ENCODE measurements at places on chromosomes 2 and 18.

- no peak for DNase-seq
Measured at GRCh38 chr18:37409878-37410277, 155.7 kb downstream of the CELF4 start.

DNA sequence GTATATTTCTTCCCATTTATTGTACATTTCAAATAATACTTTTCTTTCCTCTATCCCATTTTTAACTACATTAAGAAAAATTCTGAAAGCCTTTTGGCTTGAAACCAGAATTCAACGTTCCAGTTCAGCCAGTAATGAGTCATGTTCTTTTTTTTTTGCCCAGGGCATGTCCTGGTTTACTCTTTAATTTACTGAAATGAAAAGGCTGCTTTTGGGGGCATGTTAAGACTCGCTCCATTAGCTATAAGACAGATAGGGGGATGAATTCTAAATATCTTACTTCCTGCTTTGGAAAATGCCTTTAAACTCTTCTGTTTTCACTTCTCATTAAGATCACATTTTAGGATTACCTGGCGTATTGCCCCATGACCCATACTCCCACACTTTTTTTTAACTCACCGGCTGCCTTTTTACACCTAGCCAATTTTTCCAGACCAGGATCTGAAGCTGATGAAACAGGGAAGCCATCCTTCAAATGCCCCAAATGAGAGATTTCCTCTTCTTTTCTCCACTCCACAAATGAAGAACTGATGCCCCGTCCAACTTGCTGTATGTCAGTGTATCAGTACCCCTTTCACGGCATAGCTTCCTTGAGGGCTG lies 585 bp downstream of the ABCA12 start:
- no peak for DNase-seq

- DNase-seq, result no peak
Measured at GRCh38 chr2:69292256-69292655, 94.8 kb downstream of the GFPT1 start.

DNA sequence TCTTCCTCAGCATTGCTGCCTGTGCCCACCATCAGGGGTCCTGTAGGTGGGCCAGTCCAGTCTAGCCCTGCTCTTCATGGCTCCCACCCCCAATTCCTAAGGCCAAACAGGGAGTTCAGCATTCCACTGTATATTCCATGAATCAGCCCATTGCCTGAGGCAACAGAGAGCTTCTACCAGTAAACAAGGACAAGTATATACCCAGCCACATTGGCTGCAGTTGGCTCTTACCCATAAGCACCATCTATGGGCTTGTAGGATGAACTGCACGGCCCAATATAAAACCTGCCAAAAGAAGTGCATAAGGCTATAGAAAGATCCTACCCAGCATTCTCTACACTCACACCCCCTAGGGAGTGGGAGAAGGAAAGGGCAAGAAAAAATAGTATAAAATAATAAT lies 95.1 kb upstream of the SALL3 start:
- DNase-seq, result no peak

DNA sequence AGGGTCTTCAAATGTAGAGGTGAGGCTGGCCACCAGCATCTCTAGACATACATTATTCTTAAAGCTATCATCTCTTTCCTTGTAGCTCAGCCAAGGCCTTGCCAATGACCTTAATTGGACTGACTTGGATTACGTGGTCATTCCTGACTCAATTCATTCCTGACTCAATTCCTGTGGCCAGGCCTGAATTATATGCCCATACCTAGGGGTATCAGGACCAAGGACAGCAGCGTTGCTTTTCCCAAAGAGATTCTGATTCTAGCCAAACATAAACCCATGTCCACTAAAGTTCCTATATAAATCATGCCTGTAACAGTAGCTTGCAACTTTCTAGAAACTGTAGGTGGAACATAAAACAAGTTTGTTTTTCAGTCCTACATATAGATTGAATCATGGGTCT lies 231.7 kb downstream of the ARL6IP6 start:
- DNase-seq, result no peak

- DNase-seq, result no peak
Measured at GRCh38 chr18:74524097-74524496, 10.2 kb upstream of the CNDP1 start.

DNA sequence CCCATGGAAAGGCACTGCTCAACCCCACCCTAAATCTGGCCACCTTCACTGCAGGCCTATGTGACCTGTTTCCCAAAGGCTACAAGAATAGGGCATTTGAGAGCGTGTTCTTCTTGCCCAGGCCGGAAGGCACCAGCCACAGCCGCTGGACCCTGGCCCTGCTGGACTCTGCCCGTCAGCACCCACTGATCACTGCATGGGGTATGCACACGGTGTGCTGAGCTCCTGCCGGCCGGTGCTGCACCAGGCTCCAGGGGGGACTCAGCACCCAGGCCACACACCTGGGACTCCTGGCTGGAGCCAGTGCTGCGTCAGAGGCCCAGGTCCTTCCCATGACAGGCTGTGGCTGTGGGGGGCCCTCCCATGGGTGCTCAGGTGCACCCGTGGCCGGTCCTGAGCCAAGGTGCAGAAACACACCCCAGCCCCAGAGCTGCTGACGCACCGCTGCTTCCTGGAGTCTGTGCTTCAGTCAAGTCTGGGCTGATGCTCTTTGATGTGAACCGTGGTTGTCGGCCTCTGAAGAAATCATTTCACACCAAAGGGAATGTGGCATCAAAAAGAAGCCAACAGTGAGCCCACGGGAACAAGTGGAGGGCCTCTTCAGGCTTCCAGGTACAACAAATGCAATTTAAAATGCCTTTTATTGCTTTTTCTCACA lies 6.5 kb downstream of the KCNG2 start:
- no peak for DNase-seq

- no peak for DNase-seq
Measured at GRCh38 chr2:31191931-31192330, 25.4 kb downstream of the CAPN14 start.

- no peak for DNase-seq
Measured at GRCh38 chr2:46230677-46231425, 66.4 kb upstream of the EPAS1 start.

DNA sequence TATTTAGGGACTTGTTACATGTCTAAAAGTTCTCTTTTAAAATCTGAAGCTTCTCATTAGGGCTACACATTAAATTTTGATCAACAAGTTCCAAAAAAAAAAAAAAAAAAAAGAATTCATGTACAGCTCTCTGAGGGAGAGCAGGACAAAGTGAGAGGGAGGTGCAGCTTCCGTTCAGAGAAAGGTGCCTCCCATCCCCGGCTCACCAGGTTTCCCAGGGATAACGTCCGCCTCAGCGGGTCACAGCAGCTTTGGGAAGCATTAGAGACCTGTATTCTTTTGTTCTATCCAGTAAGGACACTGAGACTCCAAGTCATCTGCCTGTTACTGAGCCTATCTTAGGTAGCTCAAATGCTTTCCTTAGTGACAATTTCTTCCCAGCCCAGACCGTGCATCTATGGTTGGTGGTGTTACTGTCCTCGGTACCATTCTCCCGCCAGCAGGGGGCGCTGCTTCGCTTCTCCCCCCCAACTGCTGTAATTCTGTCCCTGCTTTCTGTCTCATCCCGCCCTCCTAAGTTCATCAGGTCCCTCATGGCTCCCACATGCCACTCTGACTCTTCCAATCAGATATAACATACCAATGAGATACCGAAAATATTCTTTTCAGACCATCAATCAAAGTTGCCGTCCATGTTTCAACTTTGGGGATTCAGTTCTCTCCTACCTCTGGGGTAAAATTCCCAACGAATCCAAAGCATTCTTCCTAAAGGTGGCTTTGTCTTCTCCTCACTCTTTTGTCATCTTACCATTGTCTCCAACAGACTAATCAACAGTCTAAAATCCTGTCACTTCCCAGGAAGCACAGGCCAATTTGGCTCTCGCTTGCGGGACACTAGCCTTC lies 466.5 kb downstream of the METTL4 start:
- peak; percentile 26 for DNase-seq

DNA sequence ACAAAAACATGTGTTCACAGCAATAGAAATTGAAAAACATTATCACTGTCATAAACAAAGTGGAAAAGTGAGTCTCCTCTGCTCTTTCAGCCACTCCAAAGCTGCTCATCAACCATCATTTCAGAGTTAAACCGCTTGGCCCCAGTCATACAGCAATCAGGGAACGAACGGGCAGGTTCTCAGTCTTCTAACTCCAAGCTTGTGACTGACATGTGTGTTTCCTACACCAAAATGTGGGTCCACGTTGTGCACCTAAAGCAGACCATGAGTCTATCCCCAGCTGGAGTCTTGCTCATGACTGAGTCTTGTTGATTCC lies 582.6 kb upstream of the ID2 start:
- DNase-seq, result no peak

- DNase-seq, result no peak
Measured at GRCh38 chr18:36695806-36696205, 133.0 kb downstream of the TPGS2 start.

DNA sequence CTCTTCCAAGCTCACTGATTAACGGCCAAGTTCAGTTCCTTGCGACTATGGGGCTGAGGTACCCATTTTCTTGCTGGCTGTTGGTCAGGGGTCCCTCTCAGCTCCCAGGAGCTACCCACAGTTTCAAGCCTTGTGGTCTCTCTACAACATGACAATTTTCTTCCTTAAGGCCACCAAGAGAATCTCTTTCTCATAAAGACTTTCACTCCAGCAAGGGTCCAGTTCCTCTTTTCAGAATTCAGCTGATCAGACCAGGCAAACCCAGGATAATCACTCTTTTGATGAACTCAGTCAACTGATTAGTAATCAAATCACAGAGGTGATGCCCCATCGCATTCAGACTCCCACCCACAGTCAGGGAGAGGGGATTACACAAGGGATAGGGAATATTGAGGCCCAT lies 129.7 kb downstream of the IRS1 start:
- DNase-seq, result no peak

- DNase-seq, result no peak
Measured at GRCh38 chr2:174529916-174530315, 43.1 kb upstream of the GPR155 start.

DNA sequence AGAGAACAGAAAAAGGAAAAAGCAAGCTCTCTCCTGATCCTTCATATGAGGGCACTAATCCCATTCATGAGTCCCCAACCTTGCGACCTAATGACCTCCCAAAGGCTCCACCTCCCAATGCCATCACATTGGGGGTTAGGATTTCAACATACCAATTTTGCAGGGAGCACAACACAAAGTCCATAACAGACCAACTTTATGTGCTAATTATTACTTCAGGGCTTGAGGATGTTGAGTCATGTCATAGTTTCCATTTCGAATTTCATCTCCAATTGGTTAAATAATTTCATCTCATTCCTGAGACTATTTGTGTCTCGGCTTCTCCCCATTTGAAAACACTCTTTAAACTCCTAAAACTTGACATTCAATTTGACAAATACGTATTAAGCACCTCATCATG lies 69.9 kb upstream of the KLF7 start:
- DNase-seq, result no peak

DNA sequence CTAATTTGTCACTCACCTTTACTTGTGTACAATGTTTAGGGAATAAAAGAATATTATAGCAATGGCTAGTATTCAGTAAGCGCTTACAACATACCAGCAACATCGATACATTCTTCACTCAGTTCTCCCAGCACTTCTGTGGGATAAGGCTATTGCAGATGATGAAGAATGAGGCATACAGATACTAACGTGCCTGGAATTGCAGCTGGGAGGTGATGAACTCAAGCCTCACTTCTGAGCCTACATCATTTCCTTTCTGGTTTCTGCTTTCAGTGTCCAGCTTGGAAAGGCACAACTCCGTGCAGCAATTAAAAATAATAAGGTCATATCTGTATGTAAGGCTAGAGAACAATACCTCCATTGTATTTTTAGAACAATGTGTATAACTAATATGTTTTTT lies 95.4 kb upstream of the AQP4 start:
- DNase-seq, result no peak

DNA sequence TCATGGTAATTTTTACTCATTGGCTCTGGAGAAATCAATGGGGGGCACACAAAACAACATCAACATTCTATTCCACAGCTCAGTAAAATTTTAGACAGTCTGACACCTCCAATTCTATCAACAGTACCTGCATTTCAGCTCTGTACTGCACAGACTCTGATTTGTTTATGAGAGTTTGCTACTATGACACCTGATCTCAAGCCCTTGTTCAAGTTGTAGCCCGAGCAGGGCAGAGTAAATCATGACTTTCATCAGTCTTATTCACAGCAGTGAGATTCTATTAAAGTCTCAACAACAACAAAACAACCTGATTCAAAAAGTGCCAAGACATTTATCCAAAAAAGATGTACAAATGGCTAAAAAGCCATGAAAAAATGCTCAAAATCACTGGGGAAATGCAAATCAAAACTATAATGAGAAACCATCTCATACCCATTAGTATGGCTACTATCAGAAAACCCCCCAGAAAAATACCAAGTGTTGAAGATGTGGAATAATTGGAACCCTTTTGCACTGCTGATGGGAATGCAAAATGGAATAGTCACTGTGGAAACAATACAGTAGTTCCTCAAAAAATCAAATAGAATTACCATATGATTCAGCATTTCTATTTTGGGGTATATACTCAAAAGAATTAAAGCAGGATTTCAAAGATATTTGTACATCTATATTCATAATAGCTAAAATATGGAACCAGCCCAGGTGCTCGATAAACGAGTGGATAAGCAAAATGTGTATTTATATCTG lies 71.7 kb upstream of the RBMS1 start:
- no peak for DNase-seq

- no peak for DNase-seq
Measured at GRCh38 chr2:148680462-148680861, 35.9 kb downstream of the EPC2 start.

DNA sequence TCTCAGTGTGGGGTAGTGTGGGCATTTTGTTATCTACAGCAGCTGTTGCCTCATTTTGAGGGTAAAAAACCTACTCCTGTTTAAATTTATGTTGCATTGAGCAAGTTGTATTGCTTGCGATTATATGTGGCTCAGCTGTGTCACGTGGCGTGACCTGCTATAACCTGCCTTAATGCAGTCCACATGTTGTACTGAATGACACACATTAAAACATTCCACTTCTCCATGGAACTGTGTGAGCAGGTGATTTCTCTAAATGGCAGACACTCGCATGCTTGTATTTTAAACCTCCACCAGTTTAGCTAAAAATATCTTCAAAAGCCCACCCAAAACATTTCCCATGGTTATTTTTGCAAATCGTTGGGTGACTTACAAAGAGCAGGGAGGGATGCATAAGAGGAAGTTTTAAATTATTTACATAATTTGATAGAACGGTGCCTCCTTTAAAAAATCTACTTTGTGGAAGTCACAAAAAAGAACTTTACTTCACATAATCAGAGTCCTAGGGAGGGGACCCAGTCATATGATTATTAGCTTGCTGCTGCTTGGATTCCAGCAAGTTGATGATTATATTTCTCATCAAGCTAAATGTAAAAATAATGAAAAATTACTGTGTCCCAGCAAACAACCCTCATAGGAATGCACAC lies 163.3 kb upstream of the ZEB2 start:
- DNase-seq, result no peak

DNA sequence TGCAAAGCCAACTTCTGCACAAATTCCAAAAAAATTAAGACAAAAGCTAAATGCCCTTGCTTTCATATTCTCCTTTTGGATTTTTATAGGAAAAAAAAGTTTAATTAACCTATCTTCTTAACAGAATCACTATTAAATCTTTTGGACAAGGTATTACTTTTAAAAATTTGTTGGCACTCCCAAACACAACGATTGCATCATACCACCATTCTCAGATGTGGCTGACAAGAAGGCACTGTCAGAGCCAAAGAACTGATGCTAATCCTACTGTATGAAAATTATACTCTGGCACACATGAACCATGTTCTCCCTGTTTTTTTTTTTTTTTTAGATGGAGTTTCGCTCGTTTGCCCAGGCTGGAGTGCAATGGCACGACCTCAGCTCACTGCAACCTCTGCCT lies 58.4 kb downstream of the NOL10 start:
- DNase-seq, result no peak

- DNase-seq, result no peak
Measured at GRCh38 chr2:181318504-181319280, 138.5 kb upstream of the ITGA4 start.

- no peak for DNase-seq
Measured at GRCh38 chr2:235716875-235717496, 223.1 kb downstream of the AGAP1 start.
